ENCODE measurements at places on chromosomes 6 and 20. TPM values are rescaled to one million over a fixed set of nuclear protein-coding genes. Genes with fewer than 3 reads are reported as not detected.

DNA sequence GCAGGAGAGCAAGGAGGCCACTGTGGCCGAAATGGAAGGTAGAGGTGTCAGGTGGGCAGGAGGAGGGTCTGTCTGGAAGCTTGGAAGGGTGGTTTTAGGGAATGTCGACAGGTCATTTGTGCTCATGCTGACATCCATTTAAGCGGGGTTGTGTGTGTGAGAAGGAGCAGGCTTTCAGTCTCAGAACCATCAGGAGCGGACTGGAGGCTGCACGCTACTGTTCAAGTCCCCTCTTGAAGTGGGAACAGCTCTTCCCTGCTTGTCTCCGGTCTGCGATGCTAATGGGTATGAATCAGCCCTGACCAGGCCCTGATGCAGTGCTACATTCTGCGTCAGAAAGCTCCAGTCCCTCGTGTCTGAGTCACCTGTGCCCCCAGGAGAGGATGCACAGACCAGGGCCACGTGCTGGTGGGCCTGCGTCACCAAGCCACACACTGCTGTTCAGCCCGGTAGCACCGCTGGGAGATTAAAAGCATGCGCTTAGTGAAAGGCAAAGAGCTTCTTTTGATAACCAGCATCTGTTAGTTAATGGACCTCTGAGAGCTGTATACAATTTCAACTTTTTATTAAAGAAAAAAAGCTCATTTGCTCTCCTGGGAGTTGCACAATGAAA is 58.0 kb downstream of the APCDD1L start:
- no peak for DNase-seq
- H3K27me3 ChIP-seq, result no peaks in the 10 kb centered on the region
- no peak overlapping the region for H3K27ac ChIP-seq

DNA sequence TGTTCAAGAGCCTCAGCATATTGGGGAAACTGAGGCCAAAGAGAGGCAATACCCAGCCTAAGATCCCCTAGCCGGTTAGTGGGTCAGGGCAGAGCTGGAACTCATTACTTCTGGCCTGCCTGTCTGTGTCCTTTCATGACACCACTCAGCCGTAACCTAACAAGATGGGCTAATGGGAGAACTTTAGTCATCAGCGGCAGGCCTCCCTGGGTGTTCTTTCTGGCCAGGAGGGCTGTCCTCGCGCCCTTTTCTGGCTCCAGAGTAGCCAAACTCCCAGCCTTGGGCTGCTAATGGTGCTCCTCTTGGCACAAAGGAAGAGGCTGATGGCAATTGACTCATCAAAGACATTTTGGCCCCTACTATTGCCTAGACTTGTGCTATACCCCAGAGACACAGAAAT is 76.6 kb downstream of the NCR2 start:
- H3K27ac ChIP-seq, result no peak overlapping the region
- H3K36me3 ChIP-seq, result no peaks in the 10 kb centered on the region
- peaks cover 90% of the 10 kb centered on the region for H3K27me3 ChIP-seq
- no peak for DNase-seq
- peaks cover 1% of the 10 kb centered on the region for H3K4me1 ChIP-seq

GRCh38 chr20:46931699-46932098 is 37.1 kb downstream of the EYA2 start:
- no peak overlapping the region for H3K4me3 ChIP-seq
- no peaks in the 10 kb centered on the region for H3K36me3 ChIP-seq
- H3K27ac ChIP-seq, result no peak overlapping the region
- peaks cover 16% of the 10 kb centered on the region for H3K4me1 ChIP-seq
- H3K27me3 ChIP-seq, result peaks cover 60% of the 10 kb centered on the region

Gene PET117
- 9.1 TPM for total RNA-seq

- peak overlapping the region; percentile 84 for H3K27ac ChIP-seq
- H3K4me3 ChIP-seq, result no peak overlapping the region
Observed at GRCh38 chr6:158654498-158654897, 4.6 kb downstream of the SYTL3 start.

All from left ventricle myocardium inferior (tissue), 1 donor.